Activated CD4-positive, alpha-beta T cell treated with anti-CD3 and anti-CD28 coated beads, Interleukin-2, amount 50 U/mL, for 16 hours (primary cell): ENCODE measurements at places on chromosomes 13 and 19.
A peak's percentile ranks its signal among the peaks of the same experiment; 100 is the strongest.

GRCh38 chr19:30431591-30431990 is 59.4 kb downstream of the ZNF536 start:
- DNase-seq, result no peak

DNA sequence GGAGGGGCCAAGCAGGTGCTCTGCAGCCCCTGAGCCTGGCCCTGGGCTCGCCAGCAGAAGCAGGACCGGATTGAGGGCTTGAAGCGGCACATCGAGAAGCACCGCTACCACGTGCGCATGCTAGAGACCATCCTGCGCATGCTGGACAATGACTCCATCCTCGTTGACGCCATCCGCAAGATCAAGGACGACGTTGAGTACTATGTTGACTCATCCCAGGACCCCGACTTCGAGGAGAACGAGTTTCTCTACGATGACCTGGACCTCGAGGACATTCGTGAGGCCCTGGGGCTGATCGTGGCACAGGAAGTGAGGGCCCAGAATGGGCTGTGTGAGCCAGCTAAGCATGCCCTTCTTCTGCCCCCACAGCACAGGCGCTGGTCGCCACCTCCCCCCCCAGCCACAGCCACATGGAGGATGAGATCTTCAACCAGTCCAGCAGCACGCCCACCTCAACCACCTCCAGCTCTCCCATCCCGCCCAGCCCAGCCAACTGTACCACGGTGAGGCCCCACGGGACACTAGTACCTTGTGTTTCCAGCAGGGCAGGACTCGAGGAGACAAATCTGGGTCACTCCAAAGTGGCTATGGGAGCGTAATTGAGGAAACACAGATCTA is 8.1 kb downstream of the CNOT3 start:
- DNase-seq, result no peak

DNA sequence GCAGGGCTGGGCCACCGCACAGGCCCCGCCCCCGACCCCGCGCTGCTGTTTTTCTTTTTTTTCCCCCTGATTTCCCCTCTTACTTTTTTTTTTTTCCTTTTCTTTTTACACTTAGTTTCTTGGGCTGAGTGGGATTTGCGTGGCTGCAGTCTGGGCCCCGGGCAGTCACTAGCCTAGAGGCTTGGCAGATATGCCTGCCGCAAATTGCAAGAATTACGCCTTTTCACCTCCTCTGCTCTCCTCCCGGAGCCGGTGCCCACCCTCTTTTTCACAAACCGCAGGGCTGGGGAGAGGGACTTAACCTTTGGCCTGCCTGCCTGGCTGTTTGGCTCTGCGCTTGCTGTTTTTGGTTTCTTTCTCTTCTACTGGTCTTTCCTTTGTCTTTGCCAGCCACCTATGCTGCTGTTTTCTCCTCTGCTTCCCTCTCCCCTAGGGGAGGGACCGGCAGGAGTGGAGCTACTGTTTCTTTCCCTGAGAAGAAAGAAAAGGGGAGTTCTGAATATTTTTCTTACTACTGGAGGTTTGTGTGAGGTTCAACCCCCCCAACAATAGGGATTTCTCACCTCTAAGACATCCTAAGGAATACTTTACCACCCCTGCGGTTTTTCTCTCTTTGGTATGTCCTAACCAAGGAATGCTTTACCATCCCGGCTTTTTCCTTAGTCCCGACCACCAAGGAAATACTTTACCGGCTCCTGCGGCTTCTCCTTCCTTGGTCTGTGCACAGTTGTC is 11.0 kb downstream of the ZNF552 start:
- no peak for DNase-seq

DNA sequence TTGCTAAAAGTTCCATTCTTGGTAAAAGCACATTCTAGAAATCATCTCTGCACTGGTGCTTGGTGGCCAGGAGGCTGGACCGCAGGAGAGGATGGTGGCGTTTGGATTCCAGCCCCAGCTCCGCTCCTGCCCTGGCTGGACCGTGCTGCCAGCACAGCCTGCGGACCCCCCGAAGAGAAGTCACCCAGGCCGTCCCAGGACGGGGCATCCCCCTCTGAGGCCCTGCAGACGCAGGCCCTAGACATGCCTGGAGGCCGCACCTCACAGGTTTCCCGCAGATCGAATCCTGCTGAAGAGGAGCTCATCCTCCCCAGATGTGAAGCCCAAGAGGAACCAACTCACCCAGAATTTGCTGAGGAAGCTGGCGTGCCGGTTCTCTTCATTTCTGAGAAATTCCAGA is 159.0 kb downstream of the TEX29 start:
- DNase-seq, result no peak

DNA sequence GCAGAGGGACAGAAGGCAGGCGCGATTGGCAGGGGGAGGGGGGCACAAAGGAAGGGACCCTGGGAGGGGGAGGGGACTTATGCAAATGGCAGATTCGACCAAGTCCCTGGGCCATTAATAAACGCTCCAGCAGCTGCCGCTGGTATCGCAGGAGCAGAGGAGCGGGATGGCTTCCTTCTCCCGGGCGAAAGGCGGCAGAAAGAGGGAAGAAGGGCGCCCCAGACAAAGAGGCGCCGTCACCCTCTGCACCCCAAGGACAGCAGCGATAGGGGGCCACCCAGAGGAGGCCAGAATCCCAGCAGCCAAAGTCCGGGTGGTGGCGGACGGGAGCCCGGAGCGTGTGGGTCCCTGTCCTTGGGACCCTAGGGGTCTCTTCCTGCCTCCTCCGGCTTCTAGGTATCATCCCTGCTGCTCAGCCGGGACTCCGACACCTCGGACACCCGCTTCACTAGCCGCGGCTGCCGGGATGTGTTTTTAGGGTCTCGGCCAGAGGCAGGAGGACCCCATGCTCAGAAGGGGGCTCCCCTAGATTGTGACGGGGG is 1.9 kb downstream of the PTPRS start:
- DNase-seq, result no peak

- DNase-seq, result peak; percentile 61
Observed at GRCh38 chr19:18940769-18941627, at the start of gene HOMER3. Gene HOMER3, minus strand, starts transcription at chr19:18941217. Its CDS starts 2,235 bp downstream, at chr19:18938982.

DNA sequence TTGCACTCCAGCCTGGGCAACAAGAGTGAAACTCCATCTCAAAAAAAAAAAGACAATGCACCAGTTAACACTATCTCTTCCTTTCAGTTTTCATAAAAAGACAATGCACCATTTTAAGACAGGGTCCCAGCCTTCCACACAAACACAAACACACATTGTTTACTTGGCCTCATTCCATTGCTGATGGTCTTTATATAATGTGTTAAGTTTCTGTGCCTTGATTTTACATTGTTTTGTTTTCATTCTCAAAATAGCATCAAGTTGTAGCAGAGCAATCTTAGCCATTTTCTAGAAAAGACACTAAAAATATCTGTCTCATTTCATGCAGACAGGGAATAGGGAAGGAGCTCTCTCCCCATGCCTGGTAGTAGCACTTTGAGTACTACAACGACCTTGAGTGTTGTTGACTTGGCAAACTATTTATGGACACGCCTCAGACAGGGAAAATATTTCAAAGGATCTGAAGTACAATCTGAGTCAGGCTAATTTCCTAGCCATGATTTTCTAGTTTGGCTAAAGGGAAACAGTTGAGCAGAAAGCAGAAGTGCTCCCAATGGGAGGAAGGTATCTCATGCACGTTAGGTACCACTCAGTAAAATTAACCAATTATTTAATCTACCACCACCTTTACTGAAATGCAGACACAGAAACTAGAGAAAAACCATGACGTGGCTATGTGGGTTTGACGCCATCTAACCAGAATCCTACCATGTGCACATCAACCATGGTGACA is 120.6 kb downstream of the ABCC4 start:
- DNase-seq, result no peak

DNA sequence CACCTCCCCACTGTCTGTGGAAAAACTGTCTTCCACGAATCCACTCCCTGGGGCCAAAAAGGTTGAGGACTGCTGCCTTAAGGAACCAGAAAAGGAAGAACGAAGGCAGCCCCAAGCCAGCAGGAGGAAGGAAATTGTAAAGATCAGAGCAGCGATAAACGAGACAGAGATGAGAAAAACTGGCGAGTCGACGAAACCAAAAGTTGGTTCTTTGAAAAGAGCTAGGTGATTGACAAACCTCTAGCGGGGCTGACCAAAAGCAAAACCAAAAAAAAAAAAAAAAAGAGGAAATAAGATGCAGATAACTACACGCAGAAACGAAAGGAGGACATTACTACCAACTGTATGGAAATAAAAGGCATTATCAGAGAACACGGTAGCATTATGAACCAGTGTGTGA is 76.9 kb downstream of the GADD45B start:
- DNase-seq, result peak; percentile 88

DNA sequence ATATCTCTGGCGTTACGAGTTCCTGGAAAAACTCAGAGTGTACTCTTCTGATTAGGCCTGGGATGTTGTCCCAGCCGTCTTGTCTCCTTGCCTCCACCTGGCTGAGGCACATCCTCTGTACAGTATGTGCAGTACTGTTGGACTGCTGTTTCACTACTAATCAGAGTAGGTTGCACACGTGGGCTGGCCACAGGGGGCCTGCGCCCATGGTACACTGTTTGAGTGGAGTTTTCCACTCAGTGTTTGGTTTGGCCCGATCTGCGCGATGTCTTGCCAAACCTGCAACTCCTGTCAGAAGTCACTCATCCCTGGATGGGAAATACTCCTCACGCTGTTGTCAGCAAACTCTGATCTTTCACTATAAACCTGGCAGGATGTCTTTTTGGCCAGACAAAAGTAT is 189.6 kb upstream of the CSNK1A1L start:
- DNase-seq, result no peak

DNA sequence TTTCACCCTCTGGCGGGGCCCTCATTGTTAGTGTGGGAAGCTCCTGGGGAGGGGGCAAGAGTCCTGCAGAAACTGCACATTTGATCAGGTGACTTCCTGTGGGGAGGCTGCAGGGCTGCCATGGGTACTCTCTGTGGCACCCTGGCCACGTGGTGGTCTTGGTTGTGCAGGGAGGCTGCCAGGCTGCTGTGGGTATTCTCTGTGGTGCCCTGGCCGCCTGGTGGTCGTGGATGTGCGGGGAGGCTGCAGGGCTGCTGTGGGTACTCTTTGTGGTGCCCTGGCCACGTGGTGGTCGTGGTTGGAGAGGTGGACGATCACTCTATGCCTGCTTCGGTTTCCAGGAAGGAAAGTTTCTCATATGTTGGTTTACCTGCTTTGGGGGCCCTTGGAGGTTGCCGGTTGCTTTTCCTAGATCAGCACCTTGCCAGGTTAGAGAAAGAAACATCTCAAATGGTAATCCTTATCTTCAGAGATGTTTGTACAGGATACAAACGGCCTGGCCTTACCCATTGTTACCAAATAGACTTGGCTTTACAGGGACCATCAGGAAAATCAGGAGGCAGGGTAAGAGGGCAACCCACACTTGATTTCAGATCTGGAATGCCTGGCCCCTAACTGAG is 22.9 kb downstream of the TEX29 start:
- DNase-seq, result no peak

DNA sequence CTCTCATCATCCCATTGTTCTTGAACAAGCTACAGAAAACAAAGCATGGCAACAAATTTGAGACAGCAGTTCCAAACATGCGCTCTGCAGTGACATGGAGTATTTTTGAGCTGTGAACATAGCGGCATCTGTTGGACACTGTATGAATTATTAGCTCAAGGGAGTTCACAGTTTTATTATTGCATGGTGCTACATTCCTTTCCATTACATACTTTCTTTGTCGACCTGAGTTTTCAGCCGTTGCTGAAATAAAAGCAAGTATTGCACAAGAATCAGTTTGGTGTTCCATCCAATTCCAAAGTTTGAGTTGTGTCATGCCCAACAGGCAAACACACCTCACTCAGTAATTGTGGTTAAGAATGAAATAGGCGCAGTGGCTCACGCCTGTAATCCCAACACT is 30.1 kb upstream of the METTL21C start:
- no peak for DNase-seq

DNA sequence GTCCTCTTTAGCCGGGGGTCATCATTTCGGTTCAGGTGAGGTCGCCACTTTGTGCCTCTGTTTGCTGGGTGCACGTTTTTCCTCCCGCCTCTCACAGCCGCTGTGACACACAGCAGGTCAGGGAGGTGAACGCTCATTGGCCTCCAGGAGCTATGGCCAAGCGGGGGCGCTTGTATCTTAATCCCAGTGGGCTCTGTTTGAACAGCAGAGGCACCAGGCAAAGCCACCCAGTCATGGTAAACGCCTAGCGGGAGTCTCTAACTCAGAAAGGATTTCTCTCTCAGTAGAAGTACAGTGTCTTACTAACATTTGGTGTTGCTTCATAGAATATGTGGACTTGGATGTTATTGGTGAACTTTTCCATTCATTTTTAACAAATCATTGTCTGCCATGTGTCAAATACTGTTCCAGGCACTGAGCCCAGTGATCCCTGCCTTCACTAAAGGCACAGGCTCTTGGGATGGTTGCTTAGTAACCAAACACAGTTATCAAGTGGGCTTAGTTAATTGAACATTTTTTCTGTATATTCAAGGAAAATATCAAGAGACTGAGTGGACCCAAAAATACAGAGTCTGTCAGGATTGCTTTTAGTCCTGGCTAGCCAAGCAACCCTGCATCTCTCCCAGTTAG is 186.7 kb downstream of the STK24 start:
- no peak for DNase-seq

GRCh38 chr19:2181633-2181997 is 17.9 kb downstream of the DOT1L start:
- no peak for DNase-seq

DNA sequence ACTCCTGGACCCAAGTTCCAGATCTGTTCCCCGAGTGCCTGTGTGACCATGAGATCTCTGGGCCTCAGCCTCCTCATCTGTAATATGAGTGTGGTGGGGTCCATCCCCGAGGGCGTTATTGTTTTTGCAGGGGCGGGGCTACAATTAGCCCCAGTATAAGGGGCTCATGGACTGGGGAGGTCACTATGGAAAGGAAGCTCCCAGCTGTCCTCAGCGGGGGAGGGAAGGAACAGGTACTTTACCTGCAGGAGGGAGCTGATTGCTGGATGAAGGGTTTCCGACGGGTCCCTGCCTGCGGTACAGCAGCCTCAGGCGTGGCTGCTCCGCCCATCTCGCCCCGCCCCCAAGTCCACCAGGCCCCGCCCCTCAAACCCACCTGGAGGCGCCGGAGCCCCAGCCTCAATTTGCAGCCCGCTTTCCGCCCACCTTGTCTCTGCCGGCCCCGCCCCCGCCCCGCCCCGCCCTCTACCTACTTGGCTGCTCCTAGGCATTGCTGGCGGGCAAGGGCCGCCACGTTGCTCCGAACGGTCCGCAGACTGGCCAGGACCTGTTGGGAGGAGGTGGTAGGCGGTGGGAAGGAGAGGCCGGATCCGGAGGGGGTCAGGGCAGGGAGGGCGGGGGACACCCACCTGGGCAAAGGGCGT is 5.5 kb downstream of the PDE4C start:
- no peak for DNase-seq

DNA sequence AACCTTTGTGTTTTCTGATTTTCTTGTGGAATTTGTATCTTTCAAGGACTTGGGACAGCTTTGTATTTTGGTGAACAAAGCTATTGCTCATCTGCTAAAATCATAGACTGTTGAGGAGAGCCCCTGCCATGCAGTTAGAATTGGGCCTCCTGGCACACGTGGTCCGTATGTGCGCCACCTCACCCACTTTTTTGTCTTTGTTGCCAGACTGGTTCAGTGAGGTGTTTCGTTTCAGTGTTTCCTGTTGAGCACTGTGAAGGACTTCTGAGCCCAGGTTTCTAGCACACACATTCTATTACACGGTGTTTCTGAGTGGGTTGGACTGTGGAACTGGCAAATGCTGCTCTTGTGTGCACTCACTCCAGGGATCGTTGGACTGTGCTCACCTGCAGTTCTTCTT is 37.6 kb upstream of the RNF113B start:
- no peak for DNase-seq
